ENCODE measurements at places on chromosomes 2 and 18.

DNA sequence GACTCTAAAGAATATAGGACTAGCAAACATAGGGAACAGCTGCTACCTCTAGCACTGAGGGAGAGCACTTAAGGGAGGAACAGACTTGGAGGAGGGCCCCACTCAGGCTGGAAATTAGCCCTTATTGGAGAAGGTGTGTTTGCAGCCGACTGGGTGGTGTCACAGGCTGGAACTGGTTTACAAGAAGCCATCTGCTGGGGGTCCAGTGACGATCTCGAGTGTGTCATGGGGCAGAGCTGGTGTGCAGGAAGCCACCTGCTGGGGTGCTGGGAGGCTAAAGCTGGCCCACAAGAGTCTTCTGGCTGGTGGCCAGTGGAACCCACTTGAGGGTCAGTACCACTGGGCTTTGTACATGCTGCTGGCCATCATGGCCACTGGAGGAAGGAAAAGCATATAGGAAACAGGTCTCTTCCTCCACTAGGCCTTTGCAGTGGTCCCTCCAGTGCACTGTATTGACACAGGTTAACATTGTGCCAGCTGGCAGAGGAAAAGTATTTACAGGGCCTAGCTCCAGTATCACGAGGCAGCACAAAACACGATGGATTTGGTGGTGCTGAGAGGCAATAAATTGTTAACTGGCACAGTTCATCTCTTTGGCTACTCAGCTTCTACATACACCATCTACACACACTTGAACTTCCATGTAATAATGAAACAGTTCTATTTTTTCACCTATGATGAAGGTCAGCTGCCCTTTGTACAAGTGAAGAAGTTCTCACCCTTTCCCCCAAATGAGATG lies 43.6 kb downstream of the MAP3K20 start:
- no peak for DNase-seq

DNA sequence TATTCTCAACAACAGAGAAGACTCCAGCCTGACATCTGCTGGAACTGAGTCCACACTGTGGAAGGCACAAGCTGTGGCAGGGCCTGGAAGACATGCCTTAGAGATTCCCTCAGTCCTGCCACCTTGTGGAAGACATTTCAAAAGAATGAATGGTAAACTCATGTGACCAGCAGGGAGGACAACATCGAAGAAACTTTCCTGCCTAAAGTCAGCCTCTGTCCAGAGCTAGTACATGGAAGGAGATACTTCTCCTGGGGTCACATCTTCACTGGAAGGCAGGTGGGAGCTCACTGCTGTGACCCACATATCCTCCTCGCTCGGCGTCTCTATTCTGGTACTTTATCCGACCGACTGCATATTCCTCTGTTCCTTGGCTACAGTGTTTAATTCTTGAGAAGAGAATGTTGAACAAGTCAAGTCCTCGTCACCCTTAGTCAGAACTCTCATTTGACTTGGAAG lies 59.5 kb downstream of the PUM2 start:
- no peak for DNase-seq

- DNase-seq: no peak
Observed at GRCh38 chr2:225008935-225009334, 33.3 kb downstream of the DOCK10 start.

DNA sequence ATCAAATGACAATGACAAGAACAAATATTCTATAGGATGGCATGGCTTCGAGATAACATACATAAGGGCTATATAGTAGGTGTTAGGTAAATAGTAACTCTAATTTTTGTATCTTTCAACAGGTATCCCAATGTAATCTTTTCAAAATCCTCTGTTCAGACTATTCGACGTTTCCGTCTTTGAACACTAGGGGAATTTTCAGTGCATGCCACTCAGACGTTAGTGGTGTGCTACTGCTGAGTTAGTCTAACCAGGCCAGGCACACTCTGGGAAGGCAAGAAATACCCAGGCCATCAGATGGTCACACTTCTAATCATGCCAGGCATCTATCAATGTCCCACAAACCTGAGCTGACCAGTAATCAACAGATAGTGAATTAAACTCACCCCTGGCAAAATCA lies 14.6 kb upstream of the CREG2 start:
- DNase-seq: no peak

- DNase-seq: no peak
Observed at GRCh38 chr2:220353897-220354296, 726.5 kb downstream of the SLC4A3 start.

GRCh38 chr2:69605284-69605683 lies 38.3 kb downstream of the AAK1 start:
- no peak for DNase-seq

DNA sequence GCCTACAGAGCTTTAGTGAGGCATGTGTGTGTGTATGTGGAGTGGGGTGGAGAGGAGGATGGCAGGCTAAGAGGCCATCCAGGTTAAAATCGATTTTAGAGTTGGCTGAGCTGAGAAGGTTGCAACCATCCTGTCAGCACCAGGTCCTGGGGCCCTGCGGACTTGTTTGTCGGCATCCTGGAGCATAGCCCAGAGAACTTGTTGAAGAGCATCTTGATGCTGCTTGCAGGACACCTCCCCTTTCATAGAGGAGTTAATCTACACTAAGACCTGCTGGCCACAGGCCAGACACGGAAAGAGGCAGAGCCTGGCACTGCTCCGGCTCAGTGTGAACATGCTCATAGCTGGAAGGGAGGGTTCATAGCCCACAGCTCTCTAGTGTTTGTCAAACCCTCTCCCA lies 72.1 kb upstream of the RGPD5 start:
- DNase-seq: no peak

Measured in CD4-positive, alpha-beta T cell treated with Interleukin-15 for 1 hour (primary cell).